ENCODE measurements at places on chromosomes 5 and 9.

DNA sequence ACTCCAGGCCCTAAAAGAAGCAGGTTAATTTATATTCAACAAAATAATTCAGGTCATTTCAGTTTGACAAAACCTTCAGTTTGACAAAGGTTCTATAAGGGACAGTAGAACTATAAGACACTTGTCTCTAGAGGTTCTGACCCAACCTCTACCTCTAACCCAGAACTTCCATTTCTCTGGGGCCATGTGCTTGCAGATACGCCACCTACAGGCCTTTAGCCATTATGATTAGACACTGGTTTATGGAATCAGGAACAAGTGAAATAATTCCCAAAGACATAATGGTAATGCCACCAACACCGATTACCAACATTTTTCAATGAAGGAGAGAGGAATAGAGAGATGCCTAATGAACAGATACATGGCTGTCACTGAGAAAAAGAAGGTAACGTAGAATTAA is 733.9 kb downstream of the PRELID2 start:
- H3K4me3 ChIP-seq: no peak overlapping the region
- H3K27ac ChIP-seq: no peak overlapping the region
- H3K27me3 ChIP-seq: no peaks in the 10 kb centered on the region
- DNase-seq: no peak
- H3K36me3 ChIP-seq: no peaks in the 10 kb centered on the region

GRCh38 chr5:125348936-125349831 is 602.7 kb upstream of the ZNF608 start:
- DNase-seq: no peak
- H3K27me3 ChIP-seq: no peaks in the 10 kb centered on the region
- no peaks in the 10 kb centered on the region for H3K4me1 ChIP-seq
- no peak overlapping the region for H3K27ac ChIP-seq
- no peak overlapping the region for H3K4me3 ChIP-seq
- H3K36me3 ChIP-seq: no peaks in the 10 kb centered on the region

- no peaks in the 10 kb centered on the region for H3K4me1 ChIP-seq
- no peak for DNase-seq
- H3K27ac ChIP-seq: no peak overlapping the region
- no peaks in the 10 kb centered on the region for H3K36me3 ChIP-seq
- H3K27me3 ChIP-seq: no peaks in the 10 kb centered on the region
These were observed 414.1 kb downstream of the ARHGEF28 start for GRCh38 chr5:74040065-74040551.

- H3K27me3 ChIP-seq: no peaks in the 10 kb centered on the region
- no peak overlapping the region for H3K4me3 ChIP-seq
- H3K27ac ChIP-seq: no peak overlapping the region
These were observed 268.6 kb downstream of the TRPM3 start for GRCh38 chr9:70852711-70853240.

DNA sequence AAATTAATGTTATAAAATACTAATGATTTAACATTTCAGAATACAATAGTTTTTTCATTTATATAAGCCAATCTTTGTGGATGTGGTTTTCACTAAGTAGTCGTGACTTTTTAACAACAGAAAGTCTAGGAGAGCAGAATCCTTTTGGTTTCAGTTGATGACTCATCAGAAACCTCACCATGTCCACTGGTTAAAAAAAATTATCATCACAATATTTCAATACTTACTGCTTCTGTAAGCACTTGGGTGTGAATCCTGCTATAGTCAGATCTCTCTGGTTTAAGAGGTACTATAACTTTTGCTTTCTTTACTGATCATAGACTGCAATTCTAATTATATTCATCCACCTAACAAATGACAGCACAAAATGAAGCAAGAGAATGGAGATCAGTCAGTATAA is 77.2 kb downstream of the MRPS30 start:
- no peak overlapping the region for H3K27ac ChIP-seq
- H3K4me1 ChIP-seq: no peaks in the 10 kb centered on the region
- no peak for DNase-seq
- no peaks in the 10 kb centered on the region for H3K36me3 ChIP-seq
- H3K4me3 ChIP-seq: no peak overlapping the region

GRCh38 chr5:141084487-141084989 is 9.9 kb upstream of the PCDHB2 start:
- H3K4me3 ChIP-seq: peak overlapping the region; percentile 15
- no peaks in the 10 kb centered on the region for H3K36me3 ChIP-seq
- H3K4me1 ChIP-seq: no peaks in the 10 kb centered on the region
- H3K27ac ChIP-seq: no peak overlapping the region

DNA sequence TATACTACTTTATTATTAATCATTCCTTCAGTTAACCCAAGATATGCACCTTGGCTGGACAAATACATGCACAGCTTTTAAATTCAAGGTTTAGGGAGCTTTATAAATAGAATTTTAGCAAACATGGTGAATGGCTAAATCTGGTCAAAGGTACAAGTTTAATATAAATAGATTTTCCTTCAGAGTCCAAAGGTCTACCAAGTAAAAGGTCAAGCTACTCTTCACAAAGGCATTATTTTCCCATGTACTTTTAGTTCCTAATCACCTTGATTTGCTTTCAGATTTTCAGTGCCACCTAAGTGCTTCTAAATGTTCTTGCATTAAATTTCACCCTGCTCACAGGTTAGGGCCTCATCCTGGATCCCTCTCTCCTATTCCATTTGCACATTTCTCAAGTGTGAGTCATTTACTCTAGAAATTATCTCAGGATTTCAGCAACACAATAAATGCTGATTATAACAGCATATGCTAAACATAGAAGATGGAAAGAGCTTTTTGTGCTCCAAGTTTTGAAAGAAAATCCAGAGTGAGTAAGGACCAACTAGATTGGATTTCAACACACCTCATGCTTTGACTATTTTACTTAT is 459.4 kb upstream of the ITGA1 start:
- no peak for DNase-seq
- no peaks in the 10 kb centered on the region for H3K36me3 ChIP-seq
- no peak overlapping the region for H3K4me3 ChIP-seq
- H3K4me1 ChIP-seq: no peaks in the 10 kb centered on the region

- H3K27me3 ChIP-seq: no peaks in the 10 kb centered on the region
These were observed 125.7 kb downstream of the BARX1 start for GRCh38 chr9:93829271-93830011.

DNA sequence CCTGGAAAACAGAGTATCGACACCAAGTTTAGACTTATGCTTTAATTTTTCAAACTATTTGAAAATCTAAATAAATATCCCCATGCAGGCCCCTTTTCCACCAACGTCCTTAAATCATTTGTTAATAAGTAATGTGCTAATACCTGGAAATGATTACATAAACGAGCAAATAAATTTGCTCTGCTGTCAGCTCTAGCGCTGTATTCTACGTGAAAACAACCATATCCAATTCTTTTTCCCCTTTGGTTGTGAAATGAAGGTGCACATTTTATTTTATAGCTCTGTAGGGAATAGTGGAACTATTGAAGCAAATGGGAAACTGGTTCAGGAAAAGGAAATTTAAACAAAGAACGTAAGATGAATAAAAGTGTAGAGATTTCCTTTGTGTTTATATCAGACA is 137.7 kb upstream of the ZNF608 start:
- no peak overlapping the region for H3K27ac ChIP-seq
- H3K36me3 ChIP-seq: no peaks in the 10 kb centered on the region
- no peaks in the 10 kb centered on the region for H3K27me3 ChIP-seq
- no peak for DNase-seq
- H3K4me1 ChIP-seq: no peaks in the 10 kb centered on the region

DNA sequence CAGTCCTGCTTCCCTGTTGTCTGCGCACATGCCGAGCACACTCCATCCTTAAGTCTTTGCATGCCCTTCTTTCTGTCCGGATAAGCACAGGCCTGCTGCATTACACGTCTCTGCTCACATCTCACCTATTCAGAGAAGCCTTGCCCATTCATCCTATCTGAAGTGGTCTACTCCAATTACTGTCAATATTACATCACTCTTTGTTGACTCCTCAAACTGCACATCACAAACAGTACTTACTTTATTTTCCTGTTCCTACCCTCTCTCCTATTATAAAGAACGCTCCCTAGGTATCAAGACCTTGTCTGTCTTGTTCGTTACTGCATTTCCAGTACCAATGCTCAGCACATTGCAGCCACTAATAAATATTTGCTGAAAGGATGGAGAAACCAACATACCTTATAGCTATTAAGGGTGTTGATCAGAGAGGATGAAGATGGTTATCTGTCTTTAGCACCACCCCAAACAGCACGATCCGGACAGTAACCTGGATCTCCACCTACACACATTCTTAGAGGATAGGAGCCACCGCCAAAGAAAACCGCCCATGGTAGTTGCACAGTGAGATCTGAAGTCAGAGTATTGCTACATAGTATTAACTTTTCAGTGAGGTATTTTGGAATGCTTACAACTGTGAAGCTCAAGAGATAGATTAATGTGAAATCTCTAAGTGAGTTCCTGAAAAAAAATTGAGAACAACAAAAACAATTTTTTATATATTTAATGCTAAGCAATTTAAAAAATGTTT is 1.6 kb upstream of the PRRC1 start:
- peaks cover 6% of the 10 kb centered on the region for H3K27me3 ChIP-seq
- no peaks in the 10 kb centered on the region for H3K36me3 ChIP-seq
- no peak for DNase-seq
- no peak overlapping the region for H3K27ac ChIP-seq
- H3K4me3 ChIP-seq: no peak overlapping the region
- H3K4me1 ChIP-seq: peaks cover 23% of the 10 kb centered on the region

DNA sequence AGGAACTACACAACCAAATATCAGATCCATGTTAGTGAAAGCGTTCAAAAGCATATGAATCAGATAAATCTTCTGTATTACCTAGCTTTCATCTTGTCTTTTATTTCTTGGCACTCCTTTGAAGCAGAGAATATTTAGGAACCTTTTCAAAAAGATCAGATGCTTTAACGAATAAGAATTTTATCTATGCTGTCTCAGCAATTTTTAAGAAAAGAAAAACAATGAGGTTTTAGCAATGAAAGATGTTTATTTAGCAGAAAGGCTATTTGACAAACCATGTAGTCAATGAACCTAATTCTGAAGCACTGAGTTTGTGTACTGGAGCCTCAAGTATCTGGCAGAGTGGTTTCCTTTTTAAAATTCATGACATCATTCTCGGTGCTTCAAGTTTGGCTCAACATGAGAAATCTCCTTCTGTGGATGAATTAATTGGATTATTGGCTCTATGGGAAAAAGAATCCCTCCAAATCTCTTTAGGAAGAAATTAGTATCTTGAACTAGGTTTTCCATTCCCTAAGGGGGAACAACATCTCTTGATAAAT is 534.7 kb downstream of the CAAP1 start:
- no peak overlapping the region for H3K4me3 ChIP-seq
- no peaks in the 10 kb centered on the region for H3K4me1 ChIP-seq
- no peak overlapping the region for H3K27ac ChIP-seq
- no peaks in the 10 kb centered on the region for H3K27me3 ChIP-seq

DNA sequence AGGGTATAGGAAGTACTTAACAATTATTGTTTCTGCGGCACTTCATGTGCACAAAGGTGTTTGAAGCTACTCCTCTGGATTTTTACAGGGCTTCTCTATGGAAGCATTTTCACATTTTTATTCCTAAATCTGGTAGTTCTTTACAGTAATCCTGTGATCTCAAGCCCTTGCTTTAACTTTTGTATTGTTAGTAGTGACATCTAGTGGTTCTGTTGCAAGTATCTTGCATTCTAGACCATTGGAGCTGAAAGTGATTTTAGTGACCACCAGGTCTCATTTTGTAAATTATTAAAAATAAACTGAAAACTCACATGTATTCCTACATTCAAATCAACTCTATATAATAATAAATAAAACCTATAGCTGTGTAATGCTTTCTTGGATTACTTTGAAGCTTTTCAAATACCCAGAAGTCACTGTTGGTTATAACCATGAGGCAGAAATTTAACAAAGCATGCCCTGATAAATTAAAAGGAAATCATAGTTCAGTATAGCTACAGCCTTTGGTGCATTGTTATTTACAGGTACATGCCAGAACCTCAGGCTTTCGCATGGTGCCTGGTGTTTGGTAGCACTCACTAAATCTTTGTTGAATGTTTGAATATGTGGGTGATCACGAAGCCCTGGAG is 18.9 kb downstream of the RPS23 start:
- H3K4me3 ChIP-seq: no peak overlapping the region
- no peak for DNase-seq
- no peaks in the 10 kb centered on the region for H3K36me3 ChIP-seq
- no peak overlapping the region for H3K27ac ChIP-seq
- no peaks in the 10 kb centered on the region for H3K27me3 ChIP-seq

- H3K27ac ChIP-seq: no peak overlapping the region
- no peaks in the 10 kb centered on the region for H3K4me1 ChIP-seq
- H3K36me3 ChIP-seq: no peaks in the 10 kb centered on the region
- H3K4me3 ChIP-seq: no peak overlapping the region
- no peak for DNase-seq
- no peaks in the 10 kb centered on the region for H3K27me3 ChIP-seq
These were observed 153.8 kb downstream of the OXCT1 start for GRCh38 chr5:41716382-41716781.

DNA sequence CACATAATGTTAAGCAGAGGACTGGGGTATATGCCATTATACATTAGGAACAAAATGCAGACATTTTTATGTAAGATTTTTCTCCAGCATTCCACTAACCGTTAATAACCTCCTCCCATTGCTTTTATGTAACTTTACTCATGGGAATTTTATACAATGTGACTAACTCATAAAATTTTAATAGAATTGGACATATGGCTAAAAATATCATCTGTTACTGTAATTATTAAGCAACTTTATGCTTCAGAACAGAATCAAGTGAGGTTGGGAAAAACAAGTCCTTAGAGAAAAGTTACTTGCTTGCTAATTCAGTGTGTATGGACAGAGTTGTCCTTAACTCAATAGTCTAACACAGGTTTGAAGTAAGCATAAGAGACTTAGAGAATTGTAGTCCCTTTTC is 54.8 kb upstream of the PCSK1 start:
- no peak for DNase-seq
- H3K36me3 ChIP-seq: no peaks in the 10 kb centered on the region
- H3K27me3 ChIP-seq: no peaks in the 10 kb centered on the region
- no peak overlapping the region for H3K27ac ChIP-seq

DNA sequence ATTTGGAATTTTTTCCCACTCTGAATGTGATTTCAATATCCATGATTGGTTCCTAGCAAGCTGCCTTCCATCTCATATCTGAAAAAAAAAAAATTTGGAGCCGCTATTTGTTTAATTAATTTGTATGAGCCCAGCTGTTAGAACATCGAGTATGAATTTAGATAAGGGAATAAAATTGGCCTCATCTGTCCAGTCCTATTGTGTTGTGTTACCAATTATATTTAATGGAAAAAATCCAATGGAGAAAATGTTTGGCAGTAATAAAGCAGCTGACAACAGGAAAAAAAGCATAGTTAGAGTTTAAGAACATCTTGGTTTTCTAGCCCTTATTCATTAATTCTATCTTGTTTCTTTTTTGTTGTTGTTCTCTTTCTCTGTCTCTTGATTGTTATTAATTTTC is 735.6 kb upstream of the RIOK2 start:
- no peak overlapping the region for H3K4me3 ChIP-seq
- no peaks in the 10 kb centered on the region for H3K4me1 ChIP-seq
- no peak for DNase-seq
- no peaks in the 10 kb centered on the region for H3K36me3 ChIP-seq
- H3K27me3 ChIP-seq: no peaks in the 10 kb centered on the region
- no peak overlapping the region for H3K27ac ChIP-seq

- H3K27ac ChIP-seq: no peak overlapping the region
- no peak for DNase-seq
- H3K4me1 ChIP-seq: no peaks in the 10 kb centered on the region
These were observed 18.5 kb upstream of the TOR2A start for GRCh38 chr9:127753622-127754021.

Measured in CD4-positive, alpha-beta memory T cell (primary cell).